ENCODE measurements at places on chromosomes 6 and 20. TPM values are rescaled to one million over a fixed set of nuclear protein-coding genes. Genes with fewer than 3 reads are reported as not detected.

PGBD1 gene
- 2.5 TPM for total RNA-seq

CDS2 gene
- total RNA-seq, result 64.5 TPM

FHL5 gene
- 5.7 TPM for total RNA-seq

KCNK5 gene
- 0.08 TPM for total RNA-seq

TP53INP2 gene
- 176 TPM for total RNA-seq

CCN6 gene
- not detected for total RNA-seq

UNC5CL gene
- 0.28 TPM for total RNA-seq

MUC22 gene
- total RNA-seq, result 0.13 TPM

CABLES2 gene
- 8.3 TPM for total RNA-seq

Data from heart left ventricle (tissue), 16 donors.